Placental pericyte (primary cell): ENCODE measurements at places on chromosomes 13 and 19. TPM values are rescaled to one million over a fixed set of nuclear protein-coding genes. Genes with fewer than 3 reads are reported as not detected.

PRSS57 gene
- total RNA-seq: not detected in 2 replicates

NLRP11 gene
- not detected in 2 replicates for total RNA-seq

CHST8 gene
- total RNA-seq: 0.14 TPM in 1 of 2 replicates, not detected in the other

KLK3 gene
- not detected in 2 replicates for total RNA-seq

RFPL4A gene
- not detected in 2 replicates for total RNA-seq

VSTM2B gene
- not detected in 2 replicates for total RNA-seq

C2CD4C gene
- total RNA-seq: not detected in 2 replicates

SIGLEC5 gene
- total RNA-seq: not detected in 2 replicates
